Trophoblast cell (in vitro differentiated cells and primary cell): ENCODE measurements at places on chromosomes 4 and X.
A peak's percentile ranks its signal among the peaks of the same experiment; 100 is the strongest.

DNA sequence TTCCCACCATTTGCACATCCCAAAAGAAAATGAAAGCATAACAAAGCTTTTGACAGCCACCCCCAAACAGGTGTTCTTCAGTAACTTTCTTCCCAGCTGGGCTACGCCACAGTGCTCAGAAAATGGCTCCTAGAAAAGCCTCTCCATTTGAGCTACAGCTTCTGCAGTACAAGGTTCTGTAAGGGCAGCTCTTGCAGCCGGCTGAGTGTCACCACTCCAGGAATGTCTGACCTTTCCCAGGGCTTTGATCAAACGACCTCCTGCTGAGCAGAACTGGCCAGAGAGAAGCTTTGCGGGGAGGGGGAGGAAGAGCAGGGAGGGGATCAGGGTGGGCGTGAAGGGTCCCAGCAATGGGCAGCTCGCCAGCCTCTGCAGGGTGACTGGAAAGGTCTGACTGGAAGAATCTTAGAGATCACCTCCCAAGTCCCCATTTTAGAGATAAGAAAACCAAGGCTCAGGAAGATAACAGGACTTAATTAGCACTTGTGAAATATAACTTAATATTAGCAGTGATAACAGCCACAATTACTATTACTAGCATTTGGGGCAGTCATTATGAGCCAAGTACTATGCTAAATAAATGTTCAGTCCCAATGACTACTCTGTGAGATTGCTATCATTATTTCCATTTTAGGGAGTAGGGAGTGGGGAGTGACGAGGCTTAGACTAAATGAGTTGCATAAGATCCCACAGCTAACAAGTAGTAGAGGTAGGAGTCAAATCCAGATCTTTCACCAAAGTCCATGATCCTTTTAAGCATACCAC, 51.1 kb downstream of the LEF1 start:
- DNase-seq, result no peak

- DNase-seq, result no peak
Observed at GRCh38 chr4:26372525-26373172, 51.8 kb downstream of the RBPJ start.

DNA sequence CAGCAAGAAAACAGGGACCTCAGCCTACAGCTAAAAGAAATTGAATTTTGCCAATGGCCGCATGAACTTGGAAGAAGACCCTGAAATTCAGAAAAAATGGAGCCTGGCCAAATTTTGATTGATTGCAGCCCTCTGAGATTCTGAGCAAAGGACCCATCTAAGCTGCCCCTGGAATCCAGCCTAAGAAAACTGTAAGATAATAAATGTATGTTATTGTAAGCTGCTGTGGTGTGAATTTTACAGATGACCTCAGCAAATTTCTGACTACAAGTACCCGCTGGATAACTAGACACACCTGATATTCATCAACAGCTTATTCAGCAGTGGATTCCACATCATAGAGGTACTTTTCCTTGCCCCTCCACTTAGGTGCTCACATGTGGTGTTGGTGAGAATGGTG, 119.5 kb upstream of the EPHA5 start:
- DNase-seq, result no peak

DNA sequence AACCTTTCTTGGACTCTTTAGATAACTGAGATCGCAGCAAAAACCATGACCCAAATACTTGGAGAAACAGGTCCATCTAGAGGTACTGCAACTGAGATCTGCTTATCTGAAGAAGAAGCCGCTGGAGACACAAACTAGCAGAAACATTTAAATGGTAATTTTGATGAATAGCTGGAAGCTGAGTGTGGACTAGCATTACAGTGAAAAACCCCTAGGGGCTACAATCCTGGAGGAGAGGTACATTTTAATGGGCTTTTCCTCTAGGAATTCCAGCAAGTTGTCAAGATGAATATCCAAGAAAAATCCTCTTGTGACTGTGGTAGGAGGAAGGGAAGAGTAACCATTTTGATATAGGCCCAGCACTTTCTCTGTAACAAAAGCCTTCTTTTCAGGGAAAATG, 592.5 kb upstream of the GRIA3 start:
- no peak for DNase-seq

- DNase-seq, result no peak
Observed at GRCh38 chrX:1546691-1547251, 9.8 kb upstream of the P2RY8 start.

DNA sequence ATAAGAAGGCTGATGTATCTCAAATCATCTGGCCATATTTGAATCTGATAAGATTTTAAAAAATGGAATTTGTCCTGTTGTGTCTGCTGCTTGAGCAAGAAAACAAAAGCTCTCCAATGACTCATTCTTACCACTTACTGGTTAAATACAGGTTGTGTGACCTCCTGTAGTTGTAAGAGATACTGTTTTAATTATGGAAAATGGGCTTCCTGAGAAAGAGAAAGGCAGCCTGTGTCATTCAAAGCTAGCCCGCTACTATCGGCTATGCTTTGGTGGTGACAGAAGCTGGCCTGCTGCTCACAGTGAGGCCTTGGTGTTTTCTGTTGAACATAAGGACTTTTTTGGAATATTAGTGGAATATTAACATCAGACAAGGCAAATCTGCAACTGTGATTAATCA, 1722.1 kb upstream of the PCDH10 start:
- peak; percentile 83 for DNase-seq
